ENCODE measurements at places on chromosomes 16 and 17. TPM values are rescaled to one million over a fixed set of nuclear protein-coding genes. Genes with fewer than 3 reads are reported as not detected.

GRCh38 chr16:50408001-50408561 is 39.3 kb upstream of the BRD7 start:
- H3K27me3 ChIP-seq: no peaks in the 10 kb centered on the region
- no peak overlapping the region for H3K4me3 ChIP-seq
- H3K36me3 ChIP-seq: no peaks in the 10 kb centered on the region
- no peak for DNase-seq
- no peak overlapping the region for H3K27ac ChIP-seq

- no peak overlapping the region for H3K4me3 ChIP-seq
- no peaks in the 10 kb centered on the region for H3K4me1 ChIP-seq
- no peak overlapping the region for H3K27ac ChIP-seq
- H3K27me3 ChIP-seq: no peaks in the 10 kb centered on the region
- no peak for DNase-seq
Measured at GRCh38 chr16:65781363-65781762, 585.1 kb upstream of the CDH5 start.

DNA sequence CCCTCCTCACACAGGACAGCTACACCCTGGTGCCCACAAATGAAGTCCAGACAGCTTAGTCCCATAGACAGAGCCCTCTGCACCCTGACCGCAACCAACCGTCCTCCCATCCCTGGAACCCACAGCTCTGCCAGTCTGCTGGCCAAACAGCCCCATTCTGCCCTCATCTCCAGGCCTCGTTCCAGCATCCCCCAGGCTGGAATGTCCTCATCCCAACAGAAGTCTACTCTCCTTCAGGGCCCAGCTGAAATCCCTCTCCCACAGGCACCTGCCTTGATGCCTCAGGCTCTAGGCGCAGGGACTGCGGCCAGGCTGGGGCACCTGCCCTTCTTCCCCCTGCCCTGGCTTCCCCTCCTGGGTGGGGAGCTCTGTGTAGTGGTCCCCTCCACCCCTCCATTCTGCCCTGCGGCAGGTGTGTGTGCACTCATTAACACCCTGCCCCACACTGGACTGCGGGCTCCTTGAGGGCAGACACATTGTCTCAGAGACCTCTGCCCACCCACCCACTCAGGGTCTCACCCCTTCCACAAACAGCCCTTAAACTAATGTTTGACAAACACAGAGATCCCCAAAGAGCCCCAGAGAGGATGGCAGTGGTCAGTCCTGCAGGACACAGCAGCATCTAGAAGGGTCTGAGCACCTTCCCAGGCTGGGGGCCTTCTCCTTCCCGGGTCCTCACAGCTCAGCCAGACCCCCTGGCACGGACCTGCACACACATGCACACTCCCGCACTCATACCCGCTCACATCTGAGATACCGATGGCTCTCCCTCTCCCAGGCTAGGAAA is 820 bp downstream of the GRIN2C start:
- H3K36me3 ChIP-seq: no peaks in the 10 kb centered on the region
- peaks cover 60% of the 10 kb centered on the region for H3K27me3 ChIP-seq
- no peak overlapping the region for H3K4me3 ChIP-seq

GRCh38 chr17:2253768-2254406 is 49.7 kb downstream of the SMG6 start:
- H3K4me1 ChIP-seq: no peaks in the 10 kb centered on the region
- H3K27me3 ChIP-seq: no peaks in the 10 kb centered on the region
- H3K4me3 ChIP-seq: no peak overlapping the region
- peaks cover 5% of the 10 kb centered on the region for H3K36me3 ChIP-seq

DNA sequence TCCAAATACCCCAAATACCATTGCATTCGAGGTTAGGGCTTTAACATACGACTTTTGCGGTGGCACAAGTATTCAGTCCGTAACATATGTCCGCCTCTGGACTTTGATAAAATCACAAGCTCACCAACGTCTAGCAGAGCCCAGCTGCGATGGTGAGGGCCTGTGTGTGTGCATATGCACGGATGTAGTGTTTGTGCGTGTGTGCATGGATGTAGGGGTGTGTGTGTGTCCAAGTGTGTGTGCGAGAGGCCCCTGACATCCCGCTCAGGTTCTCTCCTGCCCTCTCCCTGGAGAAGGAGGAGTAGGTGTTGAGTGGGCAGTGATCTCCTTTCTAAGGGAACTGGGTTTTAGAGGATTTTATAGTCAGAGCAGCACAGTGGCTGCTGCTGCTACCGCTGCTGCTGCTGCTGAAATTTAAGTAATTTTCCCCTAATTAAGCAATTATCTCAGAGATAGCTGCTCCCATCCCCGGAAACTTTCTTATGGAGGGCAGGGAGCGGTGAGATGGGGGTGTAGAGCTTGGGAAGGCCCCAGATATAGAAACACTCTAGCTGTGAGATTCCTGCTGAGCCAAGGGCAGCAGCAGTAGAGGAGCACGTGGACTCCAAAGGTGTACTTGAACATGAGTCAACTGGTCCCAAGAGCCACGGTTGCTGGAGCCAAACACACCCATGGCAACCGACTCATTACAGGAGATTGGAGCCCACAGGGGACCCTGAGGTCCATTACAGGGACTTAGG is 121.7 kb upstream of the SDK2 start:
- no peaks in the 10 kb centered on the region for H3K36me3 ChIP-seq
- no peaks in the 10 kb centered on the region for H3K27me3 ChIP-seq
- no peak for DNase-seq
- H3K4me3 ChIP-seq: no peak overlapping the region
- H3K4me1 ChIP-seq: peaks cover 4% of the 10 kb centered on the region
- no peak overlapping the region for H3K27ac ChIP-seq

- H3K27ac ChIP-seq: peak overlapping the region; percentile 14
- peak; percentile 57 for DNase-seq
- no peaks in the 10 kb centered on the region for H3K36me3 ChIP-seq
- H3K4me3 ChIP-seq: no peak overlapping the region
Measured at GRCh38 chr17:77465358-77466041, 324.7 kb downstream of the SEC14L1 start.

DNA sequence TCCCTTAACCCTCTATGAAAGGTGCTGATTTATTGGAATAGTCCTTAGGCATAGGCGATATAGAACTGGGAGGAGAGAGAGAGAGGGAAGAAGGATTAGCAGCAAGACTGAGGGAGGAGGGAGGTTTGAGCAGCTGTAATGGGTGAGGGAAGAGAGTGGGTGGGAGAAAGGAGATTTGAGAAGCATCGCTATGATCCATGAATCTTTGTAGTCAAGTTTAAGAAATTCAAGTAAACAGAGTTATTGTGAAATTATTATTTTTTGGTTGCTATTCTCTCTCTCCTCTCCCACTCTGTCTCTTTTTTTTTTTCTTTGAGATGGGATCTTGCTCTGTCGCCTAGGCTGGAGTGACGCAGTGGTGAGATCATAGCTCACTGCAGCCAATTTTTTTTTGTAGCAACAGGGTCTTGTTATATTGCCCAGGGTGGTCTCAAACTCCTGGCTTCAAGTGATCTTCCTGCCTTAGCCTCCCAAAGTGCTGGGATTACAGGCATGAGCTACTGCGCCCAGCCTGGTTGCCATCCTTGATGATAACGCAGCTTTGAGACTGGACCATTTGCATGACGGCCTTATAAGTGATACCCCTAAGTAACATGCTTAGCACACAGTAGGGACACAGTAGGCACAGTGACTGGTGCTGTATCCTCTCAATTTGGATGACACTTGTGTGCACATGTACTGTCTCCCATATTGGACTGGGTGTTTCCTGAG is 21.0 kb upstream of the TNS4 start:
- no peaks in the 10 kb centered on the region for H3K36me3 ChIP-seq
- no peak overlapping the region for H3K27ac ChIP-seq
- DNase-seq: peak; percentile 14
- no peaks in the 10 kb centered on the region for H3K27me3 ChIP-seq
- peaks cover 8% of the 10 kb centered on the region for H3K4me1 ChIP-seq

- no peak overlapping the region for H3K4me3 ChIP-seq
- H3K4me1 ChIP-seq: no peaks in the 10 kb centered on the region
- H3K36me3 ChIP-seq: no peaks in the 10 kb centered on the region
Measured at GRCh38 chr16:169014-169413, 3.2 kb downstream of the HBM start.

DNA sequence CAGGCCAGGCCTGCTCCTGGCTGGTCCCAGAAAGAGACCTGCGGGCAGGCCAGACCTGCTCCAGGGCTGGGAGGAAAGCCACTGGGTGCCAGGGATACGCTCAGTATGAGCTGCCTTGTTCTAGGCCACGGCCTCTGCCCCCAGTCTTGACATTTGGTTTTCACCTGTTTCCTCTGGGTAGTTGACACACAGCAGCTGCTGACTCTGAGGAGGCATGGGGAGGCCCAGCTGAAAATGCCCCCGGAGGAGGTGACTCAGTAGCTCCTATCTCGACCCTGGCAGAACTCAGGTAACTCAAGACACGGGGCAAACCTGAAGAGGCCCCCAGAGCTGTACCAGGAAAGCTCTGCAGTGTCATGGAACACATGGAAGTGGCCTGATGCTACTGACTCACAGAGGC is 13.9 kb upstream of the ADGRG1 start:
- no peaks in the 10 kb centered on the region for H3K36me3 ChIP-seq
- H3K4me1 ChIP-seq: no peaks in the 10 kb centered on the region
- H3K27me3 ChIP-seq: no peaks in the 10 kb centered on the region
- no peak overlapping the region for H3K27ac ChIP-seq

- no peak overlapping the region for H3K4me3 ChIP-seq
- no peaks in the 10 kb centered on the region for H3K27me3 ChIP-seq
- H3K27ac ChIP-seq: no peak overlapping the region
- no peak for DNase-seq
Measured at GRCh38 chr17:62781356-62781755, 26.8 kb downstream of the MARCHF10 start.

DNA sequence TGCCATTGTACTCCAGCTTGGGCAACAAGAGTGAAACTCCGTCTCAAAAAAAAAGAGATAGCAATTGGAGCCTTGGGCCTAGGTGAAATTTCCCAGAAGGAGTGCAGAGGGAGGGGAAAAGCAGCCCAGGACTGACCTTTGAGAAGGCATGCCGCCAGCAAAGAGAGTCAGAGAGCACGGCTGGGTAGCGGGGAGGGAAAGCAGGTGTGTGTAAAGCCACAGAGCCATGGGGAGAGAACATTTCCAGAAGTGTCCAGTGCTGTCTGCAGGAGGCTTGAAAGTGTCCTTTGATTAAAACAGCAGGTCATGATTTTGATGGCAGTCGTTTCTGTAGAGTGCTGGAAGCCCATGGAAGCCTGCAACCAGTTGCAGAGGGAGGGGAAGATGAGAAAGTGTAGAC is 8.1 kb downstream of the C16orf54 start:
- no peak for DNase-seq
- no peaks in the 10 kb centered on the region for H3K36me3 ChIP-seq
- no peak overlapping the region for H3K4me3 ChIP-seq
- no peaks in the 10 kb centered on the region for H3K4me1 ChIP-seq

- no peak for DNase-seq
- no peaks in the 10 kb centered on the region for H3K27me3 ChIP-seq
- no peaks in the 10 kb centered on the region for H3K36me3 ChIP-seq
- no peak overlapping the region for H3K4me3 ChIP-seq
- H3K4me1 ChIP-seq: no peaks in the 10 kb centered on the region
- no peak overlapping the region for H3K27ac ChIP-seq
Measured at GRCh38 chr16:10003486-10003885, 178.7 kb downstream of the GRIN2A start.

- H3K27ac ChIP-seq: no peak overlapping the region
- no peak overlapping the region for H3K4me3 ChIP-seq
- no peaks in the 10 kb centered on the region for H3K4me1 ChIP-seq
- DNase-seq: no peak
- H3K27me3 ChIP-seq: no peaks in the 10 kb centered on the region
Measured at GRCh38 chr16:12674071-12674470, 129.6 kb downstream of the CPPED1 start.

GRCh38 chr17:59838052-59838916 is 54.5 kb downstream of the TUBD1 start:
- H3K4me3 ChIP-seq: peak overlapping the region; percentile 47
- H3K27ac ChIP-seq: peak overlapping the region; percentile 99
- no peak for DNase-seq
- no peaks in the 10 kb centered on the region for H3K36me3 ChIP-seq

- no peaks in the 10 kb centered on the region for H3K27me3 ChIP-seq
- no peaks in the 10 kb centered on the region for H3K36me3 ChIP-seq
- no peak overlapping the region for H3K4me3 ChIP-seq
- no peak for DNase-seq
- H3K4me1 ChIP-seq: no peaks in the 10 kb centered on the region
- H3K27ac ChIP-seq: no peak overlapping the region
Measured at GRCh38 chr16:26120729-26121128, 429.0 kb downstream of the HS3ST4 start.

DNA sequence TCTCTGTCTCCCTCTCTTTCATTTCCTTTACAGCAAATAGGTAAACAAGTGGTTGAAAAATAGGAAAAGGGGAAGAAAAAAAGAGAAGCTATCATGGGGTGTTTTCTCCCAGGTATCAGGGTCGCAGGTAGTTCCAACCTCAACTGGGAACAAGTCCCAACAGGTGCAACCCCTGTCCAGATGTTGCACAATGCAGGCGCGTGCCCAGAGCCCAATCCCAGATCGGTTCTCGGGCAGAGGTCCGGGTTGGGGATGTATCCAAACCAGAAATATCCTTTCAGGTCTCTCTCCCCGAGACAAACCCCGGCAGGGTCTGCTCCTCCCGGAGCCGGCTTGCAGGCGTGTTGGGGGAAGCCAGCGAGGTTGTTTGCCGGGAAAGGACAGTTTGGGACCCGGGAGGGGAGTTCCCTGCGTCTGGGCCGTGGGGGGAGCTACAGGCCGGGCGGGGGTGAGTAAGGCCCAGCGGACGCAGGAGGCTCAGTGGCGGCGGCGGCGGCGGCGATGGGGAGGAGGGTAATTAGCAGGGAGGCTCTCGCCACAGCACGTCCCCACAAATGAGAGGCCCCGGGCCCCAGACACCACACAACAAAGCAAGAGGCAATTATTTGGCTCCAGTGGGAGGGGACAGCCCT is 21.2 kb upstream of the SP6 start:
- H3K36me3 ChIP-seq: no peaks in the 10 kb centered on the region
- no peak overlapping the region for H3K4me3 ChIP-seq
- H3K27me3 ChIP-seq: peaks cover 56% of the 10 kb centered on the region
- no peak for DNase-seq

GRCh38 chr17:37206299-37206698 is 169.5 kb upstream of the C17orf78 start:
- peaks cover 40% of the 10 kb centered on the region for H3K36me3 ChIP-seq
- H3K4me3 ChIP-seq: no peak overlapping the region
- no peak for DNase-seq
- H3K4me1 ChIP-seq: no peaks in the 10 kb centered on the region

Gene GPR142
- not detected for total RNA-seq

Gene NXN
- 62.5 TPM for total RNA-seq

Gene TMEM98
- 5.9 TPM for total RNA-seq

Gene AIPL1
- not detected for total RNA-seq

Gene PSMD3
- total RNA-seq: 364 TPM

Gene IQCK
- 8.3 TPM for total RNA-seq

Gene DNAAF8
- total RNA-seq: 0.44 TPM

Gene GPR139
- not detected for total RNA-seq

Gene EEF2K
- total RNA-seq: 22.5 TPM
